ENCODE measurements at places on chromosomes 11 and 22.

GRCh38 chr11:86629045-86629706, 43.2 kb downstream of the ME3 start:
- H3K27me3 ChIP-seq = peaks cover 25% of the 10 kb centered on the region
- H3K27ac ChIP-seq = no peak overlapping the region
- peaks cover 11% of the 10 kb centered on the region for H3K4me1 ChIP-seq
- no peak overlapping the region for H3K4me3 ChIP-seq
- H3K36me3 ChIP-seq = no peaks in the 10 kb centered on the region

GRCh38 chr22:29734406-29734805, 14.6 kb downstream of the CABP7 start:
- no peaks in the 10 kb centered on the region for H3K4me1 ChIP-seq
- H3K4me3 ChIP-seq = no peak overlapping the region
- no peak overlapping the region for H3K27ac ChIP-seq
- no peak for DNase-seq

DNA sequence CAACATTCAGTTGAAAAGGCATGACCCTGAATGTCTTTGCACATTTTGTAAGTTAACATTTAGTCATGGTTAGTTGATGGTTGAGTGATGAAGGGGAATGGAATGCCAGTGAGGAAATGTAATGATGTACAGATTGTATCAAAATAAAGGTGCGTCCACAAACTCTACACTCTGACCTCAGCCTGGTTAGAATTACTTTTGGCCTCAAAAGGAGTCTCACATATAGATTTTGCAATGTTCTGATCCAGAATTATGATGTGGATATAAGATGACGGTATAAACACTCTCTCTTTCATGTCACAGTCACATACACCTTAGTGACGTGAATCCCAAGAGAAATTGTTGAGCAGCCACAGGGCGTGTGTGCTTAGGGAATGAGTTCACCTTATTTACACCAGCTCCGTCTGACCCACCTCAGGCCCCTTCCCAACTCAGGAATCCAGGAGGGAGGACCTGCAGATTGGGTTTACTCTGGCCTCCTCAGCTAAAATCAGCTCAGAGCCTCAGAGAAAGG, 100.1 kb downstream of the RDX start:
- peaks cover 34% of the 10 kb centered on the region for H3K27me3 ChIP-seq
- H3K27ac ChIP-seq = no peak overlapping the region
- H3K4me1 ChIP-seq = peaks cover 15% of the 10 kb centered on the region
- no peaks in the 10 kb centered on the region for H3K36me3 ChIP-seq

DNA sequence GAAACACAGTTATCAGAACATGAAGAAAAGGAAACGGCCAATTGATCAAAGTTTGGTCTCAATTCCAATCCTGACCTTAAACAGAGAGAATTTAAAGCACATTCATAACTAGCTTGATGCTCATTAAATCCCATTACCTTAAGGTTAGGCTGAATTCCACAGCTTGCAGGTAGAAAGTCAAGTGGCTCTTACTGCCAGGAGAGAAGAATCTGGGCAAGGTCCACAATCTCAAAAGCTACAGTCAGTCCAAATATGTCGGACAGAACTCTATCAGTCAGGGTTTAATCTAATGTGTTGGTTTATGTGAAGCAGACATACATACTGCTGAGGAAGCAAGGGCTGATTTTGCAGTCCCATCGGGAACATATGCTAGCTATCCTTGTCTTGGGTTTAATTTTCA, 348.8 kb downstream of the SOX6 start:
- H3K36me3 ChIP-seq = no peaks in the 10 kb centered on the region
- H3K27ac ChIP-seq = no peak overlapping the region
- H3K4me3 ChIP-seq = no peak overlapping the region

GRCh38 chr11:75474878-75475766, 42.1 kb upstream of the KLHL35 start:
- peak; percentile 58 for DNase-seq
- no peaks in the 10 kb centered on the region for H3K36me3 ChIP-seq
- peak overlapping the region; percentile 70 for H3K27ac ChIP-seq
- H3K4me3 ChIP-seq = no peak overlapping the region

DNA sequence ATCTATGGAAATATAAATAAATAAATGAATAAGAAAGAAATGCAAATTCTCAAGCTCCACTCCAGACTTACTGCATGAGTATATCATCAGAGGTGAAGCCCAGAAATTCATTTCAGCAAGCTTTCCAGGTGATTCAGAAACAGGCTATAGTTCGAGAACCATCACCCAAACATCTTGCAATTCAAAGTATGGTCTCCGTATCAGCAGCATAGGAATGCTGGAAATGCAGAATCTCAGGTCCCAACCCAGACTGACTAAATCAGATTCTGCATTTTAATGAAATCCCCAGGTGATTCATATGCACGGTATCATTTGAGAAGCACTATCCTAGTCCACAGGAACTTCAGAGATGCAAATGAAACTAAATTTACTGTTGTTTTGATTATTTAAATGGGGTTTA, 95.3 kb downstream of the SERGEF start:
- no peaks in the 10 kb centered on the region for H3K27me3 ChIP-seq
- no peak overlapping the region for H3K4me3 ChIP-seq
- no peak overlapping the region for H3K27ac ChIP-seq
- DNase-seq = no peak
- H3K4me1 ChIP-seq = no peaks in the 10 kb centered on the region
- peaks cover 9% of the 10 kb centered on the region for H3K36me3 ChIP-seq

GRCh38 chr11:130674686-130675308, 226.4 kb downstream of the ADAMTS15 start:
- H3K4me3 ChIP-seq = no peak overlapping the region
- H3K27me3 ChIP-seq = peaks cover 3% of the 10 kb centered on the region
- no peak for DNase-seq

GRCh38 chr11:65435981-65436411, 13.4 kb downstream of the NEAT1 start:
- no peaks in the 10 kb centered on the region for H3K27me3 ChIP-seq
- no peak overlapping the region for H3K4me3 ChIP-seq
